ENCODE measurements at places on chromosomes 12 and 14.

GRCh38 chr12:104462931-104463339 is 6.2 kb downstream of the CHST11 start:
- DNase-seq = no peak

DNA sequence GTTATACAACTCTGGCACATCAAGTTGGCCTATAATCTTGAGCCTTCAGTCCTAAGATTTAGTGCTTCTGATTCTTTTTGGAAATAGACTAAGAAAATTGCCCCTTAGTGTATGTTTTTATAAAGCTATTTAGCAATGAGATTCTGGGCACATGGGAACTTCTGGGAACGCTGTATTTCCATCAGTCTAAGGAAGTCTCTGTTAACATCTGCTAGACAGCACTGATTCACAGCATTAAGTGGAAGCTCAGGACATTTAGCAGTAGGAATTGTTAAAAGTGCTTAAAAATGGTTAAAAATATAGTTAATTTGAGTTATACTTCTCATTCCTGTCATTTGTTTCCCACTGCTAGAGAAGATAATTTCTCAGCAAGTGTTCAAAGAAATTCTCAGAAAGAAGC is 579.1 kb downstream of the SLC16A7 start:
- no peak for DNase-seq

DNA sequence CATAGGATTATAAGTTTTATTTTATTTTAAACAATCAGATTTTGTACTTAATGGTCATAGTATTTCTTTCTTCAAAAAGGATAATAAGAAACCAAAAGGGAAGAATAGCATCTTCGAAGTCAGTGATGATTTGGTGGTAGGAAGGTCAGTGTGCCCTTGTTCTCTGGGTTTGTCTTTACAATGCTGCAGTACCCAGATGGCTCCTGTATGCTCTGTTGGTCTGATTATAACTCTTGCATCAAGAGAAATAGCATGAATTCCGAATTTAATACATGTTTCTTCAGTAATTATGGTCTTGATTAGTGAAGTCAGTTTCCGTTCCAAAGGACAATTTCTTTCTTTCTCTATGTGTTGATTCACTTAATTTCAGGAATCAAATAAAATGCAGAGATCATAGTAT is 180.2 kb downstream of the TMTC2 start:
- DNase-seq = no peak

DNA sequence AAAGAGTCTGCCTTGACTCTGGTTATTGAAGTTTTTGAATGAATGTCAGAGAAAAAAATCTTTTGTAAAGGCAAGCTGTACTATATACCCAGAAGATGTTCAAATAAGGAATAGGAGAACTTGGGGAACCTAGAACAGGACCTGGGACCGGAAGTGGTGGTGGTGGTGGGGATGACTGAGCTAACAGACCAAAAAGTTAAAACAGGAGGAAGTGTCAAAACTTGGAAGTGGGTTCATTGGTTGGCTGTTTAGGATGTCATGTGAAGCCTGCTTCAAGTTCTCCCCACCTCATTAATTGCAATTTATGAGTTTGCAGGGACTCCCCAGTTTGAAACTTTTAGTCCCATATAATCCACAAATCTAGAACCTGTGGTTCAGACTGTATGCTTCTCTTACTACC is 26.2 kb downstream of the PLXNC1 start:
- DNase-seq = peak; percentile 32
